Ammon's horn (tissue), 1 donor: ENCODE measurements at places on chromosomes 12 and 14.

GRCh38 chr12:66803930-66804329, 125.1 kb upstream of the GRIP1 start:
- peak; percentile 16 for DNase-seq

DNA sequence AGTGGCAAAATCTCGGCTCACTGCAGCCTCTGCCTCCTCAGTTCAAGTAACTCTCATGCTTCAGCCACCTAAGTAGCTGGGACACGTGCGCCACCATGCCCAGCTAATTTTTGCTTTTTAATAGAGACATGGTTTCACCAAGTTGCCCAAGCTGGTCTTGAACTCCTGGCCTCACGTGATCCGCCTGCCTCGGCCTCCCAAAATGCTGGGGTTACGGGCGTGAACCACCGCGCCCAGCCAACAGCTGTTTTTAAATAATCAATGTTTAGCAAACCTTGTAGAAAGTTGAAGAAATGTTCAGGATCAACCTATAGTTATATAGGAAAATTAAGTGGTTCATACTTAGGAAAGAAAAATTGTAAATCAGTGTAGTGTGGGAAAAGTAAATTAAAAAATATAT, 6.0 kb upstream of the HSP90AA1 start:
- no peak for DNase-seq

- no peak for DNase-seq
Measured at GRCh38 chr12:56332512-56333196, 1.1 kb downstream of the PAN2 start.

DNA sequence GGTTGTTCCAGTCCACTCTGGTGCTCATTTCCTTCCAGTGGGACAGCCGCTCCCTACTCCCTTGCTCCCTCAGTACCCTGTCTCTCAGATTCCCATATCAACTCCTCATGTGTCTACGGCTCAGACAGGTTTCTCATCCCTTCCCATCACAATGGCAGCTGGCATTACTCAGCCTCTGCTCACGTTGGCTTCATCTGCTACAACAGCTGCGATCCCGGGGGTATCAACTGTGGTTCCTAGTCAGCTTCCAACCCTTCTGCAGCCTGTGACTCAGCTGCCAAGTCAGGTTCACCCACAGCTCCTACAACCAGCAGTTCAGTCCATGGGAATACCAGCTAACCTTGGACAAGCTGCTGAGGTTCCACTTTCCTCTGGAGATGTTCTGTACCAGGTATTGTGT, 69.9 kb downstream of the RAD52 start:
- DNase-seq: peak; percentile 56

DNA sequence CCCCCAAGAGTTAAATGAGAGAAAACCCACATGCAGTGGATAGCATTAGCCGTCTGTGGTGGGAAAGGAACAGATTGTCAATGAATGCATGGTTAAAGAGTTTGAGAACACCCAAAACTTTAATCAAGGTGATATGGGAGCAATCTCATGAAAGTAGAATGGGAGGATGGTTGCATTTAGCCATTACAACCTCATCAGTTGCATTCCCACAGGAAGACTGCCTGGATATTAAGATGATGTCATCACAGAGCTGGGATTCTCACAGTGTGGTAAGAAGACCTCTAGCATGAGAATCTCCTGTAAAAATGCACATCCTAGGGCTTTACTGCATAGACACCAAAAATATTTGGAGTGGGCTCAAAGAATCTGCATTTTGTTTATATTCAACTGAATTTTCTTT, 284.9 kb downstream of the RGS6 start:
- no peak for DNase-seq

DNA sequence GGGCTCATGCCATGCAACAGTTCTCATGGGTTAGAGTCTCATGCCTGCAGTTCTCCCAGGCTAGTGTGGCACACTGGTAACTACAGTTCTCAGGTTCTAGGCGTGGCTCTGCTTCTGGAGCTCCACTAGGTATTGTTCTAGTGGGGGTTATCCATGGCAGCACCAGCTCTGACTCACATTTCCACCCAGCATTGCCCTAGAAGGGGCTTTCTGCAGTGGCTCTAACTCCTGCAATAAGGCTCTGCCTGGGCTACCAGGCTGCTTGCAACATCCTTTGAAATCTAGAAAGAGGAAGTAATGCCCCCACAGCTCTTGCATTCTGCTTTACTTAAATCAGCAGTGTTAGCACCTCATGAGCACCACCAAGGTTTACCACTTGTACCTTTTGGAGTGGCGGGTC, 220.3 kb upstream of the ARID2 start:
- DNase-seq: no peak

DNA sequence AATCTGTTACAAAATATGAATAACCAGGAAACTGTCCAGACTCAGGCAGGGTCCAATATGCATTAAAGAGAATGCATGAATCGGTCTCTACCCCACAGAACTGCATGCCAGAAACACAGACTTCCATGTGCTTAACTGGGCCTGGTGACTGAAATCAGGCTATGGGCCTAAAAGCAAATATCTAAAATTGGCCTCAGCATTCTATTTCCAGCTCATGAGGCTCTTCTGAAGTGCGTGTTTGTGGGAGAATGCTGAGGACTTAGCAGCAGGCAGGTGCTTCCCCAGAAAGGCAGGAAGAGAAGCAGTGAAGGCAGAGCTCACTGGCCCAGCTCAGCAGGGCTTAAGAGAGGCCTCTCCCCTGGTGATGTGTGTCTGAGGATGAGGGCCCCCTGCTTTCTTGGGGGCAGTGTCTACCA, 48.5 kb downstream of the ADGRD1 start:
- DNase-seq: no peak

DNA sequence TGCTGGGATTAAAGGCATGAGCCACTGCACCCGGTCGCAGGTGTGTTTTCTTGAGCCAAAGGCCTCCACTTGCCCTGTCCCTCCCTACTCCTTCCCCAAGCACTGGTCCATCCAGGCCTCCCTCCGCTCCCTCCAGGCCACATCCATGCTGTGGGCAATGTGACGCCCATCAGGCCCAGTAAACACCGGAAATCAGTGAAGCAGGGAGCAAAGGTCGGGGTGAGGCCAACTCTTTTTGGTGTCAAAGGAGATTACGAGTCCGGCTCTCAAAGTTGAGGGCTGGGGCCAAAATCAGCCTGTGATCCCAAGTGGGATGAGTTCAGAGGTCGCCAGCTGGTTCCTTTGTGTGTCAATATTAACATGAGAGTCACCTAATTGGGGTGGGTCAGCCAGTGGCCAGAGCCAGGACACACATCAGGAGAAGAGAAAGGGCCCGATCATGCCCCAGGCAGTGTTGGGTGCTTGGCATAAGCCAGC, 195.7 kb downstream of the RBM19 start:
- no peak for DNase-seq

GRCh38 chr12:9626291-9626690, 18.6 kb upstream of the KLRB1 start:
- no peak for DNase-seq

GRCh38 chr12:9673404-9674225, 4.1 kb downstream of the CLEC2D start:
- no peak for DNase-seq

- no peak for DNase-seq
Measured at GRCh38 chr12:89492883-89493282, 31.7 kb downstream of the GALNT4 start.

DNA sequence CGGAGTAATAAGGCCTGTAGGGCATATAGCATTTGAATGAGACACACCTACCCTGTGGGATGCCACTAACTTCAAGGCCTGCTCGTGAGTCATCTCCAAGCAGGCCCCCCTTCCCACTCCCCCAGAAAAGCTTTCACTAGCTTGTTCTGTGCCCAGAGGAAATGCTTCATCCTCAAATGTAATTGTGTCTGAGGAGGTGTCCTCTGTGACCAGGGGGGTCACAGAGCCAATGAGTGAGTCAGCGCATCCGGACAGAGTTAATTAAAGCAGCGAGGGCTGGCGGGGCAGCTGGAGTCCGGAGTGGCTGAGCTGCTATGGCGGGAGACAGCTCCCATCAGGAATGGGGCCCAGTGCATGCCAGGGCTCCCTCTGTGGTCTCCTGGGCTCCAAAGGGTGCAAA, 27.0 kb upstream of the ESRRB start:
- DNase-seq: no peak

DNA sequence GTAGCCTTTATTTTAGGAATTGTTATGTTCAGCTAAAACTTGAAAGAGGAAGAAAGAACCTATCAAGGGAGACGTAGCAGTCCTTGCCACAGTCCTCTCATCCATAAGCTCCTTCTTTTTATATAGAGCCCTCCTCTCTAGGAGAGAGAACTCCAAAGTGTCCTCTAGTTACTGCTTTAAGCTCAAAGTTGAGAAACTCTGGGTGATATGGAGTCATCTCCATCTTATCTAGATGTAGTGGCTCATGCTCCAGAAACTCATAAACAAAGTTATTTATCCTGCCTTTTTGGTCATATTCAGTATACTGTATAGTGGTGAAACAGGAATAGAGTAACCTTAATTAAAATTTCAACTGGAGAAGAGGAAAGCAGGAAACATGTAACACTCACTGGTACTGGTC, 90.4 kb upstream of the ATF7IP start:
- no peak for DNase-seq

GRCh38 chr12:82608706-82609105, 78.0 kb upstream of the TMTC2 start:
- DNase-seq: no peak

GRCh38 chr12:126742241-126742641, 1524.7 kb upstream of the TMEM132C start:
- DNase-seq: peak; percentile 75

DNA sequence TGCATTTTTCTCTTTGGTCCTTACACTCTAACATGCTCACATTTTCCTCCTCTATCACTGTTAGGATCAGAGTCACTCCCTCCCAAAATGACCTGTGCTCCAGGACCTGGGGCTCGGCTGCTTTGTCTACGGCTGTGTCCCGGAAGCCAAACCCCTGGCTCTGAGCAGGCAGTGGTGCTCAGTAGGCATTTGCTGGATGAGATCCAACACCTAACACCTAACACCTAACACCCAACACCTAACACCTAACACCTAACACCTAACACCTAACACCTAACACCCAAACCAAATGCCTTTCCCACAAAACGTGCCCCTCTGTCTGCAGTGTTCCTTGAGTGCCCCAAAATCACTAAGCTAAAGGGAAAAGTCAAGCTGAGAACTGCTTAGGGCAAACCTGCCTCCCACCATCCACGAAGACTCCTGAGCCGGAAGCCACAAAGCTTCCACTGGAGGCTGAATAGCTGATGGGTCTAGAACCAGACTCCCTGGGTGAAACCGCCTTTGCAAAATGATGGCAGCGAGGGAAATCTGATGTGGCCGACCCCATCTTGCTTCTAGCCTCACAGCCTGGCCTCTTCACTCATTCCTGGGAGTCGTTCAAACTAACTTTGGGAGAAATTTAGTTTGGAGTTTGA, 29.2 kb downstream of the HSP90AA1 start:
- DNase-seq: no peak

DNA sequence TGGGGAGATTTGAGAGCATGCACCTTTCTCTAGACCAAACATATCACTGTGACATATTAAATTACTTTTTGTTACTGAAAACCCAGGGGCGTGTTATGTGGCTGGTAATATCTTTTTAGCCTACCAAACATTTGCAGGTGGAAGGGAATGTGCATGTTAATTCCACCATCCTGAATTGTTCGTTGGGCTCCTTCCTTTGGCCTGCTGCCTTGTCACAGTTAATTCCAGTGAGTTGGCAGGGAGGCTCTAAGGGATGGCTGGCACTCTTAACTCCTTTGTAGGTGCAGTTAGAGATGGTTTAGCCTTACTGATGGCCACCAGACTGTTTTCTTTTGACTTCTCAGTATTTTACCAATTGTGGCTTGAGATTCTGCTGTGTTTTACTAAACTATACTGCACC, 64.5 kb downstream of the DIP2B start:
- peak; percentile 46 for DNase-seq

- DNase-seq: no peak
Measured at GRCh38 chr14:56162476-56162875, 44.3 kb downstream of the PELI2 start.

DNA sequence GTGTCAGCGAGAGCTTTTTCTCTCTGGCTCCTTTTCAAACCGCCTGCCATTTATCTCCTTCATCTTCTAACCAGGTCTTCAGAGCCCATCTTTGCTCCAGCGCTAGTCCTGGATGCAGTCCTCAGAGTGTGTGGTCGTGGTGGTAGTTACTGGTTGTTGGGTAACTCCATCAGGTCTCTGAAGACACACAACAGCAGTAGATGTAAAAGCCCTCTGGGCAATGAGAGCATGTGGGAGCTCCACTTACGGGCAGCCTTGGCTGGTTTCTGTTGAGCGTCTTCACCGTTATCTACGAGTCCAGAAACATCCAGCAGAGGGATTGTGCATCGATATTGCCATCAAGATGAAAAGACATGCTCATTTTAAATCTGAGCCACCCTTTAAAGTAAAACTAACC, 61.2 kb downstream of the FBXL14 start:
- DNase-seq: no peak

GRCh38 chr14:64060648-64061096, 207.9 kb downstream of the SYNE2 start:
- DNase-seq: no peak

DNA sequence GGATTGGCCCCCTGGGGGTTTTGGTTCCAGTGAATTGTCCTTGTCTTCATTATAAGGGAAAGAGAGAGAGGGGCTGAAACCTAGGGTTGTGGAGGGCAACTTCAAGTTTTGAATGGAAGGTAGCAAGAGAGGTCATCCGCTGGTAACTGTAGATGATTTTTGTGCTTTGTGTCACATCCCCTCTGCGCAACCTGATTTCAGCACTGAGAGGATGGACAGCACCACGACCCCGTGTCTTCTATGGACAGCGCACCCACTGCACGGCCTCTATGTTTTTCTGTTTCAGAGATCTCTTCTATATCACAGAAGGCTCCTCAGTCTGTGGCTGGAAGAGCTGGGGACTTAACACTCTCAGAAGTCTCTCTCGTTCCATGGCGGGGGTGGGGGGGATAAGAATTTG, 127.0 kb upstream of the RPH3A start:
- DNase-seq: no peak

DNA sequence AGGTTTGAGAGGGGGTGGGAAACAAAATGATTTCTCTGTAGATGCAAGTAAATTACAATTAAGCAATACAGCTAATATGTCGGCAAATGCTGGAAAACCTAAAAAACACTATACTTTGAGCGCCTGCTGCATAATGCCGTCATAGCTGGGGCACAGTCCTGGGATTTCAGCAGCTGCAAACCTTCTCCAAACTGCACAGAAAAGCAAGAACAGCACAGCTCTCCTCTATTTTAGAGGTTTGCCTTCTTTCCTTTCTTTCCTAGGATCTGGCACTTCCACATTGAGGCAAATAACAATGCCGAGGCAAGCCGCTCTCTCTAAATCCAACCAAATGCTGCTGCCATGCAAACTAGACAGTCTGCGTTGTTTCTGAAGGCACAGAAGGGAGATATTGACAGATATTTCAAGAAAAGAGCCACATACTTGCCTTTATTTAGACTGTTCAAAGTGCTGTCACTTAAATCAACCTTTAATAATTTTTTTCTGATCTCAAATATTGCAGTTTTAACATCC, 287.1 kb upstream of the G2E3 start:
- peak; percentile 19 for DNase-seq

DNA sequence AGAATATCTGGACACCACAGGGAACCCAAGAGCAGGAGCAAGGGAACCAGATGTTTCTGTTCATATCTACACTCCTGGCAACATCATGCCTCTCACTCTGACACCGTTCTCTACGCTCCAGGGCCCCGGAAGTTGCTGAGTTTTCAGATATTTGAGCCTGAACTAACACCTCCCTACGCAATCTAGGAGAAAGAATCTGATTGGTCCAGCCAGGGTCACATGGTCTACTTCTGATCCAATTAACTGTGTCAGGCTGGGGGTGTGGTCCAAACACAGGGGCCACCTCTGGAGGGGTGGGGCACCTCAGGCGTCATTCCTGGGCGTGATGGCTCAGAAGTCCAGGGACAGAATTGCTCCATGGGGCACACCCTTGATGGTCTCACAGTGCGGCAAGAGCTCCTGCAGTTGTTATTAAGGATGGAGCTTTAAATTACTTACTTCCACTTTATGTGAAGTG, 165.5 kb downstream of the PTPN11 start:
- no peak for DNase-seq
